WERI-Rb-1 (cell line): ENCODE measurements at places on chromosomes 1 and 21.

DNA sequence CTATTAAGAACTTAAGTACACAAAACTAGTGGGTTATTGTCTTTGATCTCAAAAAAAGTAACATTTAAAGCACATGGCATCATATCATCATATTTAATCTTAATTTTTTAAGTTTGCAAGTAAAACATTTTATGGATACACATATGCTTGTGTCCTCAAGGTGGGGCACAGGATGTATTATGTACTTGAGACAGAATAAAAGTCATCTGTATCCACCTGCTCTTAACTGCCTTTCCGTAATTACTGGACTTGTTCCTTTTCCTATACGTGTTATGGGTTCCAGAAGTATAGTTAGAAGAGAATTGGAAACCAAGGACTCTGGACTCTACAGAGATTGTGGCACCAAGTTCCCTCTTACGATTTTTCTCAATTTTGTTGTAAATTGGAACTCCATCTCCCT, 79.4 kb downstream of the FCRL5 start:
- no peak for DNase-seq

DNA sequence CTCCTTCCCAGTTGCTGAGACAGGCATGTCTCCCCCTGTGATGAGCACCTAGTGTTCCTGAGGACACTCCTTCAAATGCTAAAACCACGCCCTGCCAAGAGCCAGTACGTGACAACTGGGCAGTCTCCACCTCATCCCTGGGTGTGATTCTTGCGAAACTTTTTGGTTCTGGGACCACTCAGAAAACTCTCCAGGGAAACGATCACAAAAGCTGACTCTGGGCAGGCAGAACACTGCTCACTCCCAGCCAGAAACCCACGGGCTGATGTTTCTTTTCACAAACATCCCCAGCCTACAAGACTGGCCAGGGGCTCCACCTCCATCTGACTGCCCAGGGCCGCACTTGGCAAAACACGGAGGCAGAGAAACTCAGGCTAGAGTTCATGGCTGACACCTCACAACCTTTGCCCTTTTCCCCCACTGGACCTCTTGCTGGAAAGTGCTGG, 24.4 kb downstream of the DHRS3 start:
- DNase-seq, result no peak

GRCh38 chr1:24917327-24918074, 12.6 kb downstream of the RUNX3 start:
- no peak for DNase-seq

- no peak for DNase-seq
These were observed 635.6 kb downstream of the PLA2G4A start for GRCh38 chr1:187464320-187464719.

DNA sequence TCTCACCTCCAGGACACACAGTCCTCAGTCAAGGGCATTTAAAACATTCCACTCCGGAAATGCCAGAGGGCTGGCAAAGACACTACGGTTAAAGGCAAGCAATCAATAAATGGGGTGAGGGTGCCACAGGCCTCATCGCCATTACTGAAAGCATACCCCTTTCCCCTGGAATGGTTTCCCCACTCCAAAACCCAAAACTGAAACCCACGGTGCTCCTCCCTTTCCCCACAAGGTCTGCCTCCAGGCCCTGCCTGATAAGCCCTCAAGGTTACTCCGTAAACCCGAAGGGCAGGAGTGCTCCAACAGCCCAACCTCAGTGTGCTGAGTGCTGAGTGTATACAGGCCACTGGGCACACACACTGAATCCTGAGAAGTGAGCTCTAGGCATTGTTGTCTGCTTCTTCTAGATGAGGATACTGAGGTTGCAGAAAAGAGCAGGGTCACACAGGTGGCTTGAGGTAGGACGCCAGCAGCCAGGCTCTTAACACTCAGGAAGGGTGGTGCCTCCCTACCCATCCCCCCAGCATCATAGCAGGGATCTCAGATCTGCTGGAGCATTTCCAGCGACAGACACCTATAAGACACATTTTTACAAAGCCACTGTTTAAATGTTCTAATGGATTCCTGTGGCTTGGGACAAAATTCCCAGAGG, 29.0 kb downstream of the SSBP3 start:
- peak; percentile 71 for DNase-seq

- DNase-seq, result no peak
These were observed 14.4 kb downstream of the HLX start for GRCh38 chr1:220893701-220894024.

DNA sequence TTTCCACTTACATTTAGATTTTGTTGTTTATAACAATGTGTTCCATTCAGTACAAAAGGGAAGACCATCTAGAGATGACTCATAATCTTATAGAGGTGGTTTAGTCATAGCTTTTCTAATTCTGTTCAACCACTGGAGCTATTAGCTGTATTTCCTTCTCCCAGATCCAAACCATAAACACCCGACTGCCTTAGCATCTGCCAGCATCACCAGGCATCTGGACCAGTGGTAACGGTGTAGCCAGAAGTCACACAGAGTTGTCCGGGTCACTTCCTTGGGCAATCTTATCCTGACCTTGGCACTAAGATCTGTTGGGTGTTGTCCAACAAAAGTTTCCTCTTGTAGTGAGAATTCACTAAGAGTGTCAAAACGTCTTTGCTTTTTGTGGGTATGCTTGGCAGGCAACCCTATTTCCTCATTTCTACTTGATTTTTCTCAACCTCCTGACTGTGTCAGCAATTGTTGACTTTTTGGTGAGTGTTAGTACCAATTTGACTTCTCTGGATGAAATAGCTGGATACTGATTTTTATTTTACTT, 372.1 kb upstream of the B3GALT2 start:
- no peak for DNase-seq

DNA sequence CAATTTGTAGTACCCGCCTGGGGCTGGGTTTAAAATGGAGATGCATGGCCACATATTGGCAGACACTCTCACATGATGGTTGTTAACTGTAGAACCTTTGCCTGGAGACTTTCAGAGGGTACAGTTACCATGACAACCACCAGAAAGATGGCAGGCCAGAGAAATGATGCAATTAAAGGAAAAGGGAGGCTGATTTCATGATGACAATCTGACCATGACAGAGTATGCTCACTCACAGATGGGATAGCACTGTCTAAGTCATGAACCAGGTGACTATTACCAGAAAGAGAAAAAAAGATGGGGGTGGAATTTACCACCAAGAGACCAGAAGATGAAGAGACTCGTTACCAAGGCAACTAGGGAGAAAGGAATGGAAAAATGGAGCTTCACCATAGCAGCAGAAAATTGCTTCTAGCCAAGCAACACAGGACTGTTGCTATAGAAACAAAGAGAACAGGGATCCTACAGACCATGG, 3.5 kb upstream of the TRIT1 start:
- no peak for DNase-seq

DNA sequence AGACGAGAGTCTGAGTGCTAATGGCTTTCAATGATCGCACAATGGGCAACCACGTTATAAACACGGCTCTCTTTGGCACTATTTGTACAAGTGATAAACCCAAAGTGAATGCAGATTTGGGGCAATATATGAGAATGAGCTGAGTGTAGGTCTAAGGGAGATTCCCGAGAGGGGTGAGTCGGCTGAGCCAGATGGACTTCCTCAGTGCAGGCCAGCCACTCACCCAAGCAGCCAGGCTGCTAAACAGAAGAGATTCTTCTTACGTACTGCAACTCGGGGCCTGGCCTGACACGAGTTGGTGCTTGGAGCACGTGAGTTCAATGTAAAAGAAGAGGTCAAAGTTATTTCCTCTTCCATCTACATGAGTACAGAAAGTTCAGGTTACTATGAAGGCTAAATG, 6.2 kb upstream of the MIXL1 start:
- no peak for DNase-seq

- no peak for DNase-seq
These were observed 33.5 kb downstream of the ZMYM1 start for GRCh38 chr1:35112668-35113067.

DNA sequence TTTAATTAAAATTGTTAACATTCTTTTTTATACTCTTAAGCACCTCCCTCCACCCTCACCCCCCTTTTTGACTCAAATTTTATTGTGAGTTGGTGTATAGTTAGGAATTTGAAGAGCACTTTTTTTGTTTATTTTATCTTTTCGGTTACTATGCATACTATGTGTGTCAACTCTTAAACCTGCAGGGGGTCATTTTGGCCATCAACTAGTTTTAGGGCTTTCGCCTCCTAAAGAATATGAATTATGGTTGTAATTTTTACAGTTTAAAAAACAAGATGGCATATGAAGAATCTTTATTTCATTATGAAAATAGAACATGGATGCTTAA, 9.7 kb downstream of the BACH1 start:
- DNase-seq, result no peak

- peak; percentile 25 for DNase-seq
These were observed 18.6 kb upstream of the C1orf105 start for GRCh38 chr1:172401892-172402291.

DNA sequence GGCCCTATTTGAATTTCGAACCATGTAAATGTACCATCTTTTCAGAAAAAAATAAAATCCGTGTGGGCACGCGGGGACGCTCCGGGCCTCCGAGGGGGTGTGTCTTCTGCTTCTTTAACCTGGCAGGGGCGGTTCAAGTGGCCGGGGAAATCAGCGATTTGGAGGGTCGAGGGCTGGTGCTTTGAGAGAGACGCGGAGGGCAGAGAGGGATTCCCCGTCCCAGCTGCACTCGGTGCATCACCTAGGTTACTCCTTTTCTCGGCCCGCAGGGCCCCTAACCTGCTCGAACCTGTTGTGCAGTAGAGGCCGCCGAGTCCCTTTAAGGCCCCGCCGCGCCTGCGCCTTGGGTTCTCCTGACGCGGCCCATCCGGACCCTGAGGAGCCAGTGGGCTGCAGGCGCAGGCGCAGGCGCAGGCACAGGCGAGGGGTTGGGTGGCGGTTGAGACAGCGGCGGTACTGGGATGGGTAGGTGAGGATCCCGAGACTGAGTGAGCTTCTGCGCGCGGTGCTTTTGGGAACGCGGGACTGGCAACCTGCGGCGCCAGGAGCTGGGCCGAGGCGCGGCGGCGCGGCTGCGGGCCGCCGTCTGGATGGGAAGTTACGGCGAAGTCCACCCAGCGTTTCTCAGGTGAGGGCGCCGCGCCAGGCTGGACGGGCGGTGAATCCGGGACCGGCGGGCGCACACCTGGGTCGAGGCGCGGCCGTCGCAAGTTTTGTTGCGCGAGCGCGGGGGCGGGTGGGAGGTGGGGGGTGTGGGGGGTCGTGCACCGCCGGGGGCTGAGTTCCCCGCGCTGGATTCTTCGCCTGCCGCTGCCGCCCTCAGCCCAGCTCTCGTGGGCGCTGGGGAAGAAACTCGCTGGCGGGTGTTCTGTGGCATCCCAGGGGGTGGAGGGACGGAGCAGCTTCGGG, at the start of gene NBPF3:
NBPF3 (plus strand) TSS at position 417 of the 909 bp plus-strand sequence. CDS start 4,950 bp downstream, outside the sequence.
- DNase-seq, result peak; percentile 95

- peak; percentile 16 for DNase-seq
These were observed at the start of gene CSMD2 for GRCh38 chr1:34164771-34165391. CSMD2 (minus strand) TSS chr1:34165230; CDS start chr1:34165097, 133 bp downstream.

DNA sequence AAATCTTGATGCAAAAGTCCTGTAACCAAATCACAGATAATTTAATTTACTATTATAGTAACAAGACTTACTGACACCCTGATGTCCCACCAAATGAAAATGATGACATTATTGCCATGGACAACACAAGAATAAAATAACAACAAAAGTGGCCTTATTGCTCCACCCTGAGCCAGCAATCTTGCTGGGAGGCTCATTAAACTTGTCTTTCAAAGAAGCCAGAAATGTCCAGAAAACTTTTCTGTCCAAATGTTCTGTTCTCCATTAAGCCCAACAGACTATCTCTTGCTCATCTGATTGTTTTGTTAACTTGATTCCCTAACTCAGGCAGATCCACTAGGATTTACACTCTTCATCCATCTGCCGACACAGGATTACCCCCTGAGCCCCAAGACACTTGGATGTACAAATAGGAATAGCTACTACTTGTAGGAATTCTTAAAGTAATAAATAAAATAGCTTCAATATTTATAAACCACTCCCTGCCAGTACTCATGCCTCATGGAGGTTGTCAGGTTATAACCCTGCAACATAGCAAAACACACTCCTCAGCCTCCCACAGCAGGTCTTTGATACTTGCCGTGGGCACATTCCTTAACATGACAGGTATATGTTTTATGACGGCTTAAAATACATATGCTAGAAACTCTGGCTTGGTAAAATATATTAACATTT, 84.9 kb downstream of the PTPN14 start:
- DNase-seq, result peak; percentile 43

DNA sequence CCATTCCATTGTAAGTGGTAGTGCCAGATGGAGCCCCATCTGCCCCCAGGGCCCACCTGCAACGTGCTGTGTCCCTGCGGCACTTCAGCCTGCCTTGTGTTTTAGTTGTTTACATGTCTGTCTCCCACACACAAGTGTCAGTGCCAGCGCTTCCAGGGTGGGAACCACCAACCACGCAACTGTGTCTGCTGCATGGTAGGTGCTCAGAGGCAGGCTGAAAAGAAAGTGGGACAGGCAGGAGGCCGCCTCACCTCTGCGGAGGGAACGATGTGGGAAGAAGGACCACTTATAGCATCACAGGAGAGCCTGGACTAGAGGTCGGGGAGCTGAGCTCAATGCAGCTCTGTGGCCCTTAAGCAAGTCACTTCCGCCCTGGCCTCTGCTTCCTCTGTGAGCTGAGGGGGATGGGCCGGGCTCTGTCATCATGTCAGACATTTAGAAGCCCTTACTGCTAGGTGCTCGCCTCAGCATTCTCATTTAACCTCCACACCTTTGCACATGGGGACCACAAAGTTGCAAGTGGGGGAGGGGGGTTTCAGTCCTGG, 17.9 kb downstream of the SLC9A1 start:
- DNase-seq, result no peak

- DNase-seq, result peak; percentile 56
These were observed 53.9 kb downstream of the COQ8A start for GRCh38 chr1:226993814-226994585.

GRCh38 chr1:67815303-67816094, 17.8 kb downstream of the GNG12 start:
- no peak for DNase-seq

DNA sequence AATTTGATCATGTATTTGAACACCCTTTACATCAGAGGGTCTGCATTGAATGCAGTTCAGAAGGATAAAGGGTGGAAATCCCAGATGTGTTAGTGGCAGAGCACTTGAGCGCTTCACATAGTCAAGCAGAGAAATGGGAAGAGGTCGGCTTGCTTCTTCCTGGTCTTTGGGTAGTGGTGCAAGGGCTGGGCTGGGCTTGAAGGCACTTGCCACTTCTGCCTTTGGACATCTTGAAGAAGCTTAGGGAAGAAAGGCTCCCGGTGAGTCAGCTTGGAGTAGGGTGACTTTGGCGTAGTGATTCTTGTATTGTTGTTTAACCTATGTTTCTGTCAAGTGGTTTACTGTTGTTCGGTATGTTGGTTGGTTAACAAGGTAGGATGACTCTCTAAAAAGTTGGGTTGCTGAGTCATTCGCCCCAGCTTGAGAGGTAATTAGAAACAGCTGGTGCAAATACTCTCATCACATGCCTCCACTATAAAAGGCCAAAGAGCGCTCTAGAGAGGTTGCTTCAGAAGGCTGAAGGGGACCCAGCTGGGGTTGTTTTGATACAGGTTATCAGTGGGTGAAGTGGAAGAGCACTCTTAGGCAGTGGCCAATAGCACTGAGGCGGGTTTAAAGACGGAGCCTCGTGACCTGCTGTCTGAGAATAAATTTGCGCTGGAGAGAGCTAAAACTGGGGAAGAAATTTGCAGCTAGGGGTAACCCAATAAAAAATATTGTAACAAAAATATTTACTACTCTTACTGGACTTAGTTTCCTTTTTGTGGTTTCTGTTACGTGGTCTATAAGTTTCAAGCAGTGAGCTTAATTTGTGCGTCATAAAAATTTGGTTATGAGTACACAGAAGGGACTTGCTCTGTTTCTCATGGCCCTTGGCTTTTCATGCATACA, 1.4 kb downstream of the BACH1 start:
- peak; percentile 40 for DNase-seq
